Progenitor cell of endocrine pancreas (in vitro differentiated cells): ENCODE measurements at places on chromosomes 2 and 18. TPM values are rescaled to one million over a fixed set of nuclear protein-coding genes. Genes with fewer than 3 reads are reported as not detected.

- H3K4me1 ChIP-seq: peaks cover 8% of the 10 kb centered on the region
- H3K36me3 ChIP-seq: peaks cover 9% of the 10 kb centered on the region
- no peak overlapping the region for H3K27ac ChIP-seq
Measured at GRCh38 chr2:108640731-108641130, 78.6 kb upstream of the RANBP2 start.

OSBPL1A gene
- total RNA-seq: 15.0 and 19.5 TPM in 2 replicates

- DNase-seq: no peak
- H3K4me3 ChIP-seq: no peak overlapping the region
Measured at GRCh38 chr2:203858176-203858575, 9.4 kb upstream of the CTLA4 start.

FBXO48 gene
- total RNA-seq: 1.2 and 1.5 TPM in 2 replicates

DNA sequence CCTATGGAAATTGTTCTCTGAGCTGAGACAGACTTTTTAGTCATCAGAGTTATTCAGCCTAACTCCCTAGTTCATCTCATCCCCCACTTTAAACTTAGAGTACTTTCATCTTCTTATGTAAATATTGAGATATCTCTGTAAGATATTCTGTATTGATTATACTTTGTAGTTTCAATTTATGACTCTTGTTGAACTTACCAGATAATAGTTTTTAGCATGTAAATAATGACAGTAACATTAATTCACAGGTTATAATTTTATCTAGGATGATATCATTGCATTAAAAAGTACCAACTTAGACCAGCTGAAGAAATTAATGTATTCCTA is 14.8 kb upstream of the EIF2AK2 start:
- peaks cover 3% of the 10 kb centered on the region for H3K4me1 ChIP-seq
- DNase-seq: no peak
- H3K27me3 ChIP-seq: peaks cover 13% of the 10 kb centered on the region

- no peak for DNase-seq
- H3K27me3 ChIP-seq: no peaks in the 10 kb centered on the region
- no peak overlapping the region for H3K4me3 ChIP-seq
- H3K36me3 ChIP-seq: no peaks in the 10 kb centered on the region
- H3K4me1 ChIP-seq: no peaks in the 10 kb centered on the region
- no peak overlapping the region for H3K27ac ChIP-seq
Measured at GRCh38 chr2:106516436-106516835, 29.3 kb downstream of the CD8B2 start.
